ENCODE measurements at places on chromosomes 6 and 20. TPM values are rescaled to one million over a fixed set of nuclear protein-coding genes. Genes with fewer than 3 reads are reported as not detected.

Gene DPPA5
- total RNA-seq, result not detected

Gene BEND3
- 6.8 TPM for total RNA-seq

Gene CD24
- total RNA-seq, result 166 TPM

Gene LIN28B
- 9.8 TPM for total RNA-seq

Gene C20orf202
- 0.83 TPM for total RNA-seq

Gene COL19A1
- total RNA-seq, result 0.27 TPM

Gene SOBP
- 30.8 TPM for total RNA-seq

Gene ARMC12
- 4.1 TPM for total RNA-seq

Gene BCAS1
- not detected for total RNA-seq

Gene CAPN11
- not detected for total RNA-seq

Gene C4A
- 2.1 TPM for total RNA-seq

Gene TFAP2A
- total RNA-seq, result not detected

Gene TRIM31
- total RNA-seq, result not detected

Gene SLC35A1
- total RNA-seq, result 12.7 TPM

Gene SPATA2
- total RNA-seq, result 6.0 TPM

Gene UST
- 4.0 TPM for total RNA-seq

Gene DDO
- 0.27 TPM for total RNA-seq

Gene GGTLC1
- total RNA-seq, result not detected

Gene MAP7
- total RNA-seq, result 13.8 TPM

Gene HCK
- total RNA-seq, result not detected

Gene SNX14
- total RNA-seq, result 52.8 TPM

Gene NOL4L
- total RNA-seq, result 34.9 TPM

Gene IMPG1
- total RNA-seq, result 0.74 TPM

Gene CYP39A1
- 4.3 TPM for total RNA-seq

Gene TMEM63B
- 57.3 TPM for total RNA-seq

Gene SNHG17
- 9.0 TPM for total RNA-seq

Gene FAM217A
- not detected for total RNA-seq

Gene TRIM10
- not detected for total RNA-seq

Gene TM9SF4
- total RNA-seq, result 52.5 TPM

Gene CLPSL2
- not detected for total RNA-seq

Gene ADGRF5
- total RNA-seq, result not detected

Gene NAA20
- 40.6 TPM for total RNA-seq

Gene KCNQ2
- 13.7 TPM for total RNA-seq

Gene FOXA2
- total RNA-seq, result not detected

Gene ANGPT4
- 0.80 TPM for total RNA-seq

Gene PNISR
- total RNA-seq, result 84.6 TPM

Gene FAM83D
- total RNA-seq, result 4.2 TPM

Gene TP53TG5
- 0.32 TPM for total RNA-seq

Gene NRSN2
- 190 TPM for total RNA-seq

Gene TSHZ2
- total RNA-seq, result 17.3 TPM

Gene TMEM14B
- 77.0 TPM for total RNA-seq

Gene SLC17A2
- total RNA-seq, result not detected

Gene PDE7B
- 0.60 TPM for total RNA-seq

Gene GSTA3
- 0.32 TPM for total RNA-seq

Measured in cardiac muscle cell (in vitro differentiated cells and primary cell).